NCI-H345 (cell line): ENCODE measurements at places on chromosomes 6 and 20.

DNA sequence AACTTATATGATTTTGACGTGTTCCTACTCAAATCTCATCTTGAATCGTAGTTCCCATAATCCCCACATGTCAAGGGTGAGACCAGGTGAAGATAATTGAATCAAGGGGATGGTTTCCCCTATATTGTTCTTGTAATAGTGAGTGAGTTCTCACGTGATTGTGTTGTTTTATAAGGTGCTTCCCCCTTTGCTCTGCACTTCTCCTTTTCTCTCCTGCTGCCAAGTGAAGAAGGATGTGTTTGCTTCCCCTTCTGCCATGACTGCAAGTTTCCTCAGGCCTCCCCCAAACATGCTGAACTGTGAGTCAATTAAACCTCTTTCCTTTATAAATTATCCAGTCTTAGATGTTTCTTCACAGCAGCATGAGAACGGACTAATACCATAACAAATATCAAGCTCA is 83.2 kb downstream of the MANEA start:
- DNase-seq: no peak

DNA sequence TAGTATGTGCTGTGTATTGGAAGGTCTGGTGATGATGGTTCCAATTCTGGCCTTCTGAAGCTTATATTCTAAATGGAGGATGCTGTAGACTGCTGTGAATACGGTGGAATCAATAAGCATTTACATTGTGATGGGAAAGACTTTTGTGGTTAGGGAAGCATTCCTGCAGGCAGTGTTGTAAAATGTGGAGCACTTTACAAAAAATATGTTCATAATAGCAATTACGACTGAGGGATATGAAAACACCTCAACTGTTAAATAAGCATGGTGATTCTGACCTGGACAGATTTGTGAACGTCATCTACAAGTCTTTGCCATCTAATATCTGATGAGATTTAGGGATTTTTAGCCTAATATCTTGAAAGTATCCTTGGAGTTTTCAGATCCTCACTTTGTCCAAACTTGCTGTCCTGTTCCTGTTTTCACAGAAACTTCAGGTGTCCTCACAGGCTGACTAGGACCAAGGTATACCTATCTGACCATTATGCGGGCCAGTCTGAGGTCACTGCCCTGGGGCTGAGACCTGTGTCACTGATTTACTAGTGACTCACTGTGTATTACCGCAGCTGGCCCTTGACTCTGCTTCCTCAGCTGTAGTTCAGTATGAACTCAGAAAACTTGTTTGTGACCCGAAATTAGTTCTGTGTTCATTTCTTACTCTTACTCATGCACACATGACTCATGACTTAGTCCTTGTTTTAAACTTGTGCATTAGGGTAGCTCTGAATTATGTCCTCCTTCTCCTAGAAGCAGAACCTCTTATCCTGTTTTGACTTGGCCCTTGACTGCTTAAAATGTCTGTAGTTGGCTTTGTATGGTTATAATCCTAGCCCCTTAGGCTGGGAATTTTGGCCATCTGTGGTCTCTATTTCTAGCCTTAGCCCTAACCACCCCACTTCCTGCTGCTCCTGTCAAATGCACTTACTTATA is 343.0 kb downstream of the CDKAL1 start:
- no peak for DNase-seq

DNA sequence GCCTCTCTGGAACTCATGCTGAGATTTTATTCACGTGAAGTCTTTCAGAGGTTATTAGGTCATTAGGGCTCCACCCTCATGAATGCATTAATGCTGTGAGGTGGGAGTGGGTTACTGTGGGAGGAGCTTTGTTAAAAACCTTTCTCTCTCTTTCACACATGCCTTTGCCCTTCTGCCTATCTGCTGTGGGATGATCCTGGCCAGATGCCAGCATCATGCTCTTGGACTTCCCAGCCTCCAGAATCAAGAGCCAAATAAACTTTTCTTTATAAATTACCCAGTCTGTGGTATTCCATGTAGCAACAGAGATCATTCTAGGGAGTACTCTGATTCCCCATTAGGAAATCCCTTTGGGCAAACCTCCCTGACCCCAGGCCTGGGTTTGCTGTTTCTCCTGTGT is 129.9 kb upstream of the AGPAT4 start:
- no peak for DNase-seq

DNA sequence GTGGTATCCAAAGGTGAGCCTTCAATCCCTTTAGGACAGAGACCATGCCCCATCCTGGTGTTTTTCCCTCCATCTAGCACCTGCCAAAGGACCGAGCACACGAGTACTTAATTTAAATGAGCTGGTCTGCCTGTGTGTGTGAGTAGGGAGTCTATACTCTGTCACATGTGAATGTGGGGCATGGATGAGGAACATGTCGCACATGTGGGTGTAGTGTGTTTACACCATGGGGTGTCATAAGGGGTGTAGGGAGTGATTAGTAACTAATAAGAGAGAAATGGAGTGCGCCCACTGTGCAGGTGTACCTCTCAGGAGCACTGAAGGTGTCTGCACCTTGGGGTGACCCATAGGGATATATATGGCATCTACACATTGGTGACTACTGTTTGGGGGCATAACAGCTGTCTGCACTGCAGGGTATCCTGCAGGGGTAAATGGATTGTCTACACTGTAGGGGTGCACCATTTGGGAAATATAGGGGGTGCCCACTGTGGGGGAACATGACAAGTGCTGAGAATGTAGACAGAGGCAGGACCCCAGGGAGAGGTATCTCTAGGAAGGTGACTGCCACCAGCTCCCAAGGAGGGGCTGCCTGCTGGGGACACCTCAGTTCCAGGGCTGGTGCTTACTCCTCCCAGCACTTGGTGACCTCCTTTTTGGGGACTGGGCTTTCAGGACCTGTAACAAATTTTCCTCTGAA is 53.5 kb downstream of the EBF4 start:
- DNase-seq: no peak

DNA sequence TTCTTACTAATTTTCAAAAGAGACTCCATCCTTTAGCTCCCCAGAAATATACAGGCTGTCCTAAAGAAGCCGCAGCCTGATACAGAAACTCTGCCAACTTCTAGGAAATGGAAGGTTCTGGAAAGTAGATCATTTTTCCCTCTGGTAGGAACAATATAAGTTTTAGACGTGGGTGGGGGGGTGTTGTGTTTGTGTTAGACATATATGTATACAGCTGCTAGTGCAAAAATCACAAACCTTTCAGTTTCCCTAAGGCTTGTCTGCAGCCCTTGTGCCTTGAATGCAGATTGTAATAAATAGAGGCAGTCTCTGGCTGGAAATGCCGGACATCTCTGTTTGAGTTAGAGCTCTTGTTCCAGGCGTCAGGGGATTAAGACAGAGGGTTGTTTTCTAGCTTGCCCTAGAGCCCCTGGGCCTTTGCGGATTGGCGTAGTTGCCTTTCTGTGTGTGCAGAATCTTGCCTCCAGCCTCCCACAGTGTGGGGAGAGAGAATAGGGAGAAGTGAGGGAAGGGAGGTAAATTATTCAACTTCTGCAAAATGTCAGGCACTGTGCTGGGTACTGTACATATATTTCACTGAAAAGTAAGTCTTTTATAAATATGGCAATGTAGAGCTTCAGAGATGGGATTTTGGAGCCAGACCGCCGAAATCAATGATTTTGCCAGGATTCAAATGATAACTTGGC is 269.7 kb downstream of the PRL start:
- no peak for DNase-seq

- DNase-seq: no peak
Measured at GRCh38 chr20:21272279-21272678, 30.9 kb upstream of the XRN2 start.

DNA sequence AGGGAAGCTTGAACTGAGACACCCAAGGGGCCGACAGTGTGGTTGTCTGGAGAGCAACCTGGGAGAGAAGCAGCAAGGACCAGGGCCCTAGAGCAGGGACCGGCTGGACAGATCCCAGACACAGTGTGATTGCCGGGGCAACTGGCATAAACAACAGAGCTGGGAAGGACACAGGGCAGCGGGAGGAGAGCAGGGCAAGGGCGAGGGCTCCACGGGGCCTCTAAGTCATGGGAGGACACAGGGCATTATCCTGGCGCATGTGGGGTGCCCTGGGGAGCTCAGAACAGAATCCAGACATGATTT is 31.1 kb upstream of the CCR6 start:
- DNase-seq: no peak

DNA sequence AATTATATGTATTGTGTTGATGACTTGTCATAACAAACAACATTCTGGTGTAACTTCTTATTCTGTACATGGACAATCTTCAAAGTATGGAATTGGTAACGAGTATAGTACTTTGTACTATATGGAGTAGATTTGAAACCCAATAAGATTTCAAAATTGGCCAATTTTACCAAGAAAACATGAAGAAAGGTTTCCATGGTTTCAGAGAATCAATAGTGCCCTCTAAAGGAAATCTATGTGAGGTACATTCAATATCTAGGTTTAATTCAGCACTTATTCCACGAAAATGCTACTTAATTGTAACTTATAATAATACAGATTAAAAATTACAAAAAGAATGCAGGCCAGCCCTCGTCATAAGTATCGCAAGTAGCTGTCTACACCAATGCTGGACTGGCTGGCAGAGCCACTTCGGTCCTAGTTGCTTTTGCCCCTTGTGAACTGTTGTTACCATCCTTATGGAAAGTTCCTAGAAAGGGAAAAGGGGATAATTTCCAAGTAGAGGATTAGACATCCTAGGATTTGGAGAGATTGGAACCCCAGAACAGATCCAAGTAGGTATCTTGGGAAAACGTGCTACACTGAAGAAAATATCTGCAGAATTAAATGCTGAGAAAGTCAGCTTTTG is 70.9 kb downstream of the LCA5 start:
- peak; percentile 8 for DNase-seq

GRCh38 chr20:3613821-3614440 is 49.3 kb downstream of the GFRA4 start:
- DNase-seq: no peak

DNA sequence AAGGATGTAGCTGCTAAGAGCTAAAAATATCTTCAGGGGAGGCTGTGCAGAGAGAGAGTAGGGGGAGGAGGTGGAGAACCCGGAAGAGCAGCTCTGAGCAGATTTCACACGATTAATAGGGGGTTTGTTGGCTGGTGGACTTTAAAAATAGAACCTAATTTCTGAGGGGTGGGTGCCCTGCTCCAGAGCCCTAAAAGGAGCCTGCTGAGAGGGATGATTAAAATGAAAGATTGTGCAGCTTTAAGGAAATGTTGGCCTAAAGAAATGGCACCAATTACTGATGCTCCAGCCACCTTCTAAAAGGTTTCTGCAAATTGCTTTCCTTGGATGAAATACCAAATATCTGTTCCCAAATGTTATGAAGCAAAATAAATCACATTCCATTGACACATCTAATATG is 202.8 kb upstream of the BTBD3 start:
- no peak for DNase-seq

DNA sequence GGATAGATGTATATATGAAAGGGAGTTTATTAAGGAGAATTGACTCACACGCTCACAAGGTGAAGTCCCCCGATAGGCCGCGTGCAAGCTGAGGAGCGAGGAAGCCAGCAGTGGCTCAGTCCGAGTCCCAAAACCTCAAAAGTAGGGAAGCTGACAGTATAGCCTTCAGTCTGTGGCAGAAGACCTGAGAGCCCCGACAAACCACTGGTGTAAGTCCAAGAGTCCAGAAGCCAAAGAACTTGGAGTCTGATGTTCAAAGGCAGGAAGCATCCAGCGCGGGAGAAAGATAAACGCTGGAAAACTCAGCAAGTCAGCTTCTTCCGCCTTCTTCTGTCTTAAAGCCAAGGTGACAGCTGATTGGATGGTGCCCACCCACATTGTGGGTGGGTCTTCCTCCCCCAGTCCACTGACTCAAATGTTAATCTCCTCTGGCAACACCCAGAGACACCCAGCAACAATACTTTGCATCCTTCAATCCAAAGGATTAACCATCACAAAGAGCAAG is 102.6 kb upstream of the GJE1 start:
- no peak for DNase-seq

- DNase-seq: peak; percentile 32
Measured at GRCh38 chr6:14758421-14759081, 487.3 kb upstream of the JARID2 start.

DNA sequence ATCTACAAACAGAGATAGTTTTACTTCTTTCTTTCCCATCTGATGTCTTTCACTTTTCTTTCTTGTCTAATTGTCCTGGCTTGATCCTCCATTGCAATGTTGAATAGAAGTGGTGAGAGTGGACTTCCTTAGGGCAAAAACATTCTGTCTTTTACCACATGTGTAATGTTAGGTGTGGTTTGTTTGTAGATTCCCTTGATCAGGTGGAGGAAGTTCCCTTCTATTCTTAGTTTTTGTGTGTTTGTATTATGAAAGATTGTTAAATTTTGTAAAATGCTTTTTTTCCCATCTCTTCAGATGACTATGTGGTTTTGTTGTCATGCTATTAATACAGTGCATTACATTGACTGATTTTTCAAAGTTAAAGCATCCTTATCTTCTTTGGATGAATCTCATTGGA is 41.6 kb upstream of the DUSP22 start:
- no peak for DNase-seq

- DNase-seq: no peak
Measured at GRCh38 chr20:58647796-58648501, 3.1 kb upstream of the STX16 start.

DNA sequence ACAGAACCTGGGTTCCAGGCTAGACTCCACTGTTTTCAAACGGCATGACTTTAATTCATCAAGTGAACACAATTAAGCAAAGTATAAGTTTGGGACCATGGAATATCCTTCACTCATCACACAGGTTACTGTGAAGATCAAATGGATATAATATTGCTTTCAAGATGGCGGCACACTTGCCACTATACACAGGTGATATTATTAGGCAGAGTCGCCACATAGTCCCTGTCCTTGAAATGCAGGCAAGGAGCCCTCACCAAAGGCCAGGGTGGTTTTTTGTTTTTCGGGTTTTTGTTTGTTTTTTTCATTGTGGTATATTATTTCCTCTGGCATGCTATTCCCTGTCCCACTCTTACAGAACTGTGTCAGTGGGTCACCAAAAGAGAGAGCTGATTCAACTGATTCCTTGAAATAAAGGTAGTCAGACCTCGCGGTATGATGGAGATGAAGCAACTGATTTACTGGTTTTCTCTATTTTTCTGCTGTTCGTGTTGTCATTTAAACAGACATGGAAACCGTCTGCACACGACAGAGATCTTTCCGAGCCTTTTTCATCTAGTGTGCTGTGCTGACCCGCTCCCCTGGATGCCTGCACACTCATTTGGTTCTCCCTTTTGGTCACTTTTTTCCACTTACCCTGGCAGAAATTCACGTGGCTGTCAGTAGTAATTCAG is 29.7 kb downstream of the MYB start:
- DNase-seq: no peak

GRCh38 chr6:40285996-40286395 is 301.2 kb downstream of the LRFN2 start:
- DNase-seq: no peak
